GM13977 (cell line): ENCODE measurements at places on chromosomes 13 and 19.

DNA sequence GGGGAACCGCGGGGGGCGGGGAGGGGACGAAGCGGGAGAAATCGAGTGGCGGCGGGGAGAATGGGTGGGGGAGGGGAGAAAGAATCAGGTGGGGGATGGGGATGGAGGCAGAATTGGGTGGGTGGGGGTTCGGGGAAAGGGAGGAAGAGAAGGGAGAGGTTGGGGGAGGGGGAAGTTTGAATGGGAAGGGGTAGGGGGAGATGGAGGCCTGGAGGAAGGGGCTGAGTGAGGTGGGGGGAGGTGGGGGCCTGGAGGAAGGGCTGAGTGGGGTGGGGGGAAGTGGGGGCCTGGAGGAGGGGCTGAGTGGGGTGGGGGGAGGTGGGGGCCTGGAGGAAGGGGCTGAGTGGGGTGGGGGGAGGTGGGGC lies 403 bp upstream of the ADAMTS10 start:
- no peak for DNase-seq

- DNase-seq: no peak
Observed at GRCh38 chr13:67932991-67933390, 702.9 kb upstream of the PCDH9 start.

DNA sequence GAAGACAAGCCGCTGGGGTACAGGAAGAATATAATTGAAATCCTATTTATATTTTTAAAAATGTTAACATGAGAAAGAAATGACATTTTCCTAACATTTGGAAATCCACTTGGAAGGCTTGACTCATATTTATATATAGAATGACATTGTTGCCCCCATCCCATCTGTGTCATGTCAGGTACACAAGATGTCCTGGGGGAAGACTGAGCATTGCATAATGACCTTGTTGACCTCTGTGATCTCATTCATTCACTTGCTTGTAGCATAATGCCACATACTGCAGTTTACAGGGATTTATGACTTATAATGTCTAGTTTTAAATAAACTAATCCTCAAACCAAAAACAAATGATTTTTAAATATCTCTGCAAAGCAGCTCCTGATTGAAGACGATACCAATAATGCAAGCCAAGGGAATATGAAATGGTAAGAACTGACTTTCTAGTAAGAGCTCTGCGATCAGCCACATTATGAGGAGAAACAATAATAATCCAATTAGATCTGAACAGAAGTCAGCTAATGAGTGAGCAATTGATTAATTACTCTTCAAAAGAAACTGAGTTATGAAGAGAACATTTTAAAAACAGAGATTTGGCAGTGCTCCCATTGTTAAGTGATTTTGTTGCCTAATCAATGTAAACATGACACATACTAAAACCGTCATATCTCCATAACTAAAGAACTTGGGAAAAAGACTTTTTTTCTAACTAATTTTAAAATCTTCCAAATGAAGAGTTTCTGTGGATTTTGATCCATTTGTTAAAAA lies 21.2 kb upstream of the VWA8 start:
- no peak for DNase-seq

GRCh38 chr13:106417467-106418110 lies 117.9 kb downstream of the EFNB2 start:
- DNase-seq: no peak

- DNase-seq: no peak
Observed at GRCh38 chr13:73187106-73187505, 128.3 kb downstream of the KLF5 start.

DNA sequence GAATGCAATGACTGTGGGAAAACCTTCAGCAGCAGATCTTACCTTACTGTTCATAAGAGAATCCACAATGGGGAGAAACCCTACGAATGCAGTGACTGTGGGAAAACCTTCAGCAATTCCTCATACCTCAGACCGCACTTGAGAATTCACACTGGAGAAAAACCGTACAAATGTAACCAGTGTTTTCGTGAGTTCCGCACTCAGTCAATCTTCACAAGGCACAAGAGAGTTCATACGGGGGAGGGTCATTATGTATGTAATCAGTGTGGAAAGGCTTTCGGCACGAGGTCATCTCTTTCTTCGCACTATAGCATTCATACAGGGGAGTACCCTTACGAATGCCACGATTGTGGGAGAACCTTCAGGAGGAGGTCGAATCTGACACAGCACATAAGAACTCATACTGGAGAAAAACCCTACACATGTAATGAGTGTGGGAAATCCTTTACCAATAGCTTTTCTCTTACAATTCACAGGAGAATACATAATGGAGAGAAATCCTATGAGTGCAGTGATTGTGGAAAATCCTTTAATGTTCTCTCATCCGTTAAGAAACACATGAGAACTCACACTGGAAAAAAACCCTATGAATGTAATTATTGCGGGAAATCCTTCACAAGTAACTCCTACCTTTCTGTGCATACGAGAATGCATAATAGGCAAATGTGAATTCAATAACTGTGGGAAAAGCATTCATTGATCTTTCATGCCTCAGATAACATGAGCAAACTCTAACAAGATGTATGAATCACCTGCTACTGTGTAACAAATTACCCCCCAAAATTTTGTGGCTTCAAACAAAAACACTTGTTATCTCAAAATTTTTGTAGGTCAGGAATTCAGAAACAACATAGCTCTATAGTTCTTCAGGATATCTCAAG lies 13.8 kb downstream of the ZNF557 start:
- DNase-seq: no peak

- no peak for DNase-seq
Observed at GRCh38 chr19:50287331-50287730, 41.8 kb downstream of the KCNC3 start.

DNA sequence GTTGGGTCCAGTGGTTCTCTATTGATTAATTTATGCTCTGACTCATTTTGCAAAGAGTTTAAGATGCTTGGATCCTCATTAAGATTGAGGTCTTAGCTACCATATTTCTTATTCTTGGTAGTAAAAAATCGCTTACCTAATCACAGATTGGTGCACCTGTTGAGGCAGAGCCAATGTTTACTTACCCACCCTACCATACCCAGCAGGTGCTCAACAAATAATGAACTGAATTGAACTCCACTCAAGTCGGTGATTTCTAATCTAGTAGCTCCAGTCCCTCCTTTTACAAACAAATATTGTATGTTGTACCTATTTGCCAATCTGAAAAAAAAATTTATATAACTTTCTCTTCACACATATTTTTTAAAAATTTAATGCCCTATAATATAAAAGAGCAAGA lies 361.0 kb downstream of the FGF14 start:
- DNase-seq: no peak
